ENCODE measurements at places on chromosomes 13 and 19.

DNA sequence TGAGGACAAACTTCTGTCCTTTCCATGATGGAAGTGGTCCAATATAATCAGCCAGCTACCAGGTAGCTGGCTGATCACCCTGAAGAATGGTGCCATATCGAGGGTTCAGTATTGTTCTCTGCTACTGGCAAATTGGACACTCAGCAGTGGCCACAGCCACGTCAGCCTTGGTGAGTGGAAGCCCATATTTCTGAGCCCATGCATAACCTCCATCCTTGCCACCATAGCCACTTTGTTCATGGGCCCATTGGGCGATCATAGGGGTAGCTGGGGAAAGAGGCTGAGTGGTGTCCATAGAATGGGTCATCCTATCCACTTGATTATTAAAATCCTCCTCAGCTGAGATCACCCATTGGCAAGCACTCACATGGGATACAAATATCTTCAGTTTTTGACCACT lies 565.8 kb downstream of the IRS2 start:
- DNase-seq = no peak

GRCh38 chr19:54684527-54684926 lies 21.7 kb downstream of the LILRB4 start:
- DNase-seq = no peak

GRCh38 chr19:3945838-3946237 lies 13.0 kb downstream of the NMRK2 start:
- DNase-seq = peak; percentile 18

- no peak for DNase-seq
These were observed 5.8 kb upstream of the PROZ start for GRCh38 chr13:113152691-113152983.

DNA sequence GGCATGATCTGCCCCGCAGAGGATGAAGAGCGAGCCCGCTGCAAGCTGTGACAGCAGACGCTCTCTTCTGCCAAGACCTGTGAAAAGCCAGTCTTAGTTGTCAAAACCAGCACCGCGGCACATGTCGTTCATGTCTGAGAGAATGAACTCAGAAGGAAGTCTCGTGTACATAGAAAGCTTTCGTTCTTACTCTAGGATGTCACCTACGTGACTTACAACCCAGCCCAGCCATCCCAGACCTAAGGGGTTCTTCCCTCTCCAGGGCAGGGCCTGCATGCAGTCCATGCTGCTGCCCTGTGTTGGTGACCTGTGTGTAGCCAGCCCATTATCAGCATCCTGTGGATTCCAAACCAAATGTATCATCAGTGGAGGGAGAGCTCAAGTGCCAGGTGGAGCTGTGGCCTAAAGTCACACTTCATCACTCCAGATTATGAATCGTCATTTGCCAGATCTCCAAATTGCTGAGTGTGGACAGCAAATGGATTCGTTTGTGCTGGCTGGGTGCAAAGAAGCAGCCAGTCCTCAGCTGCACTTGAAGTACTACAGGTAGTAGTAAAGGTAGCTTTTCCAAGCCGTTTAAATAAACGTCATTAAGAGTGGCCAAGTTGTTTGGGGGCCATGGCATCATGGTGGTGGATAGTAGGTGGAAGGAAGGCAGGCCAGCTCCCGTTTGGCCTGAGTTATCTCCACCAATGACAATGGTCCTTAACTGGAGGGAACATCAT lies 73.9 kb upstream of the GPR183 start:
- no peak for DNase-seq

DNA sequence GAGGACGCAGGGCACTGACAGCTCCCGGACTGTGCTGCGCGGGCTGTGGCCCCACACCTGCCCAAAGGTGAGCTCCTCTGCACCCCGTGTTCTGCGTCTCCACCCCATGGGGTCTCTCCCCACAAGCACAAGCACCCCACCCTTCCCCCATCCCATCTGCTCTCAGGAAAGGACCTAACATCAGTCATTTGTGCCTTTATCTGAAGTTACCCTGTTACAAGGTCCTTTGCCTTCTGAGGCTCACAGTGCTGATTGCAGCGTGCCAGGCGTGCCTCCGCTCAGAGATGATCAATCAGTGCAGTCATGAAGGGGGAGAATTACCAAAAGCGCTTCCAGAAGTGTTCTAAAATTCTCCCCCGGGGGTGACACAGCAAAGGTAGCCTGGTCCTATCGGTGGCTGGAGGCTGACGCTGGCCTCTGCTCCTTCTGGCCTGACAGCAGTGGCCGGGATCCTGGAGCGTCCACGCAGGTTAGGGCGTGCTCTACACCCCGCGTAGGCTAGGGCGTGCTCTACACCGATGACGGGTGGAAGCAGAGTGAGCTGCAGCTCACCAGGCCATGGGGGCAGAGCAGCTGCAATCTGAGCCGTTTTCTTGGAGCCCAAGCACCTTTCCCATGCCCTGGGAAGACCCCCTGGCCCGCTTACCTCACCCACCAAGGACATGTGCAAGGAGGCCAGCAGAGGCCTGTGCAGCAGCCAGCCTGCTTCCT lies 84.7 kb upstream of the TM9SF2 start:
- no peak for DNase-seq

- no peak for DNase-seq
These were observed 426.2 kb upstream of the DACH1 start for GRCh38 chr13:72293206-72293605.

DNA sequence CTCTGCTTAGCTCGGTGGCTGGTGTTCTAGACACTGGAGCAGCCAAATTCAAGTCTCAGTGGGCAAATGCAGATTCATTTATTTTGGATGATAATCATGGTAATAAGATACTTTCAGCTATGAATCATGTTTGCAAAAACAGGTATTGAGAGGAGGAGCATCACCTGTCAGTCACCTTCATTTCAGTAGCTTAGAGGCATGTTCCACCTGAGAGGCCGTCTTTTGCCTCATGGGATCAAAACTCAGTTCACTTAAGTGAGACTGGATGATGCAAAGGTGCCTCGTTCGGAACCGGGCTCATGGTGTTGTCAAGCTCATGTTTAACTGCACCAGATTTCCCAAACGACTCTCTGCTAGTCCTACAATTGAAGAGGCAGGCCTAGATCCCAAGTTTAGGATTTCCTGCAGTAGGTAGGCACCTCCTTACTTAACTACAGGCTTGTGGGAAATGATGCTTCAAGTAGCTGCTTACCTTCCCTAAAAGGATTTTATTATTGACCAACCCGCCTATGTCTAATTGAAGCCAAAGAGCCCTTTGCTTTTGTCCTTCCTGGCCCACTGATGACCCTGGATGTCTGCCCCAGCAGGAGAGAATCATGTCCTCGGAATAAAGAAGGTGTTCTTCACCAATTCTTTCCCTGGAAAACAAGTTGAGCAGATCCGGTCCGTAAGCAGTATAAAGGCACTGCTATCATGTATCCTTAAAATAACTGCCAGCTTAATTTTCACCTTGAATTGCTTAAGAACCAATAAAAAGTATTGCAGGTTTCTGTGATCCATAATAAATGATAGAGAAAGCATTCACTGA lies 60.0 kb downstream of the ZAR1L start:
- DNase-seq = no peak

DNA sequence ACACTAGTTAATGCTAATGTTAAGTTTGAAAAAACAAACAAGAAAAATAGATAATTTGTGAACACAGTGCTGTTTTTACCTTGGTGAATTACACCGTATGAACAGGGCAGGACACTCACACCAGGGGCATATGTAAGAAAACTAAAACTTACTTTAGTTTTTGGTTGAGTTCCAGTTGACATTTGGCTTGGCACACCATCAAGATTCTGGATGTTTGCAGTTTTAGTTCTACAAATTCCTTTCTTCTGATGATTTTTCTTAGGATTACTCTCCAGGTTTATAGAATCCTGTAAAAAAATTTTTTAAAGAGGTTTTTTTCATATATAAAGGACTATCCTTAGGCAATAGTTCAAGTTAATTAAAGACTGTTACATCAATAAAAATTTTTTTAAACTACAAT lies 238.5 kb upstream of the STARD13 start:
- peak; percentile 95 for DNase-seq

- DNase-seq = no peak
These were observed 4.5 kb downstream of the KCNN4 start for GRCh38 chr19:43776286-43776685.

DNA sequence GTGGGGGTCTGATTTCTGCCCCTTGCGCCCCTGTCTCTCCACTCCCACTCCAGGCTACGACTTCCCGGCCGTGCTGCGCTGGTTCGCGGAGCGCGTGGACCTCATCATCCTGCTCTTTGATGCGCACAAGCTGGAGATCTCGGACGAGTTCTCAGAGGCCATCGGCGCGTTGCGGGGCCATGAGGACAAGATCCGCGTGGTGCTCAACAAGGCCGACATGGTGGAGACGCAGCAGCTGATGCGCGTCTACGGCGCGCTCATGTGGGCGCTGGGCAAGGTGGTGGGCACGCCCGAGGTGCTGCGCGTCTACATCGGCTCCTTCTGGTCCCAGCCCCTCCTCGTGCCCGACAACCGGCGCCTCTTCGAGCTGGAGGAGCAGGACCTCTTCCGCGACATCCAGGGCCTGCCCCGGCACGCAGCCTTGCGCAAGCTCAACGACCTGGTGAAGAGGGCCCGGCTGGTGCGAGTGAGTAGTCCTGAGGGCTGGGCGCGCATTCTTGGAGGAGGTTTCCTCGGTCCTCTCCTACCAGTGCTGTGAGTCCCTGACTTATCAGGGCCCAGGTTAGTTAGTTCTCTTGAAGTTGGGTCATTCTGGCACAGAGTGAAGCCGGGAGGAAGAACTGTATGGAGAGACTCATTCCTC lies 12.7 kb downstream of the EHD2 start:
- DNase-seq = no peak

DNA sequence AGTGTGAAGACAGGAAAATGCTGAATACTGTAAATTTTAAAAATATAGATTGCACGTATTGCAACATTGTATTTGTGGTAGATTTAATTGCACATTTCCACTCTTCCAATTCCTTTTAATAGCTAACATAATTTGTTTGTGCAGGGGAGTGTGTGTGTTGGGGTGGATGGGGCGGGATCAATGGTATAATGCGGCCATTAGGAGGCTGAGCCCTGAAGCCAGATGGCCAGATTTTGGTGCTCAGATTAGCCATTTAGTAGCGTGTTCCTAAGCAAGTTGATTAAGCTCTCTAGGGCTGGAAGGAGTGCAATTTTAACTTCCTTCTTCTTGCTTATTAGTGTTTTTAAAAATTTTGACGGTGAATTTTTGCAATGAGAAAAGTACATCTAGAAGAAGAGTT lies 5.8 kb downstream of the OXGR1 start:
- DNase-seq = no peak

DNA sequence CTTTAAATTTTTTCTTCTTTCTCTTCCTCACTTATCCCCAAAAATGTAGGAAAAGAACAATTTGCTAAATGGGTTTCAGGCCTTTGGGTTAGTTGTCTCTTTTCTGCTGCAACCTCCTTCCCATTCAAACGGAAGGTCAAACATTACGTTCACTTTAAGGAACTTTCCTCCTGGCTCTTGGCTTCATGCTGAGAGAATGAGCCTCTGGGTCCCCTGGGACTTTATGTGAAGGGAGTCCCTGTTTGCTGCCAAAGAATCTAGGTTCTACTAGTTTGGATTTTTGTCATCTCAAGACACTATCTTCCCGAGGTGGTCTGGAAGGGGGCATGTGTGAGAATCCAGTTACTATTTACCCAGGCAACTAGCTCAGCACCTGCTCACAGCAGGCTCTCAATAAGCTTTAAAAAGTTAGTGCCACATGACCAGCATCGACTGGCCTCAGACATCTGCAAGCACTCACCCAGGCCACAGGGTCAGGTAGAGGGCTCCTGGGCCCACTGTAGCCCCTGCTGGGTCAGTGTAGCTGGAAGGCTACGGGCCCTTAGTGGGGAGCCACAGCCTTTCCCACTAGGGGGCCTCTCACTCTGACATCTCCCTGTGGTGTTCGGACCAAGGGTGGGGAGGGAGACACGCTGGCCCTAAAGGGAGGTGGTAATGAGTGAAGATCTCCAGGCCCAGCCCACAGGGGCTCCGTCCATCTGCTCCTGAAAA lies 40.5 kb downstream of the FAM124A start:
- DNase-seq = no peak

GRCh38 chr19:44700547-44700946 lies 1.6 kb downstream of the CEACAM16 start:
- no peak for DNase-seq

DNA sequence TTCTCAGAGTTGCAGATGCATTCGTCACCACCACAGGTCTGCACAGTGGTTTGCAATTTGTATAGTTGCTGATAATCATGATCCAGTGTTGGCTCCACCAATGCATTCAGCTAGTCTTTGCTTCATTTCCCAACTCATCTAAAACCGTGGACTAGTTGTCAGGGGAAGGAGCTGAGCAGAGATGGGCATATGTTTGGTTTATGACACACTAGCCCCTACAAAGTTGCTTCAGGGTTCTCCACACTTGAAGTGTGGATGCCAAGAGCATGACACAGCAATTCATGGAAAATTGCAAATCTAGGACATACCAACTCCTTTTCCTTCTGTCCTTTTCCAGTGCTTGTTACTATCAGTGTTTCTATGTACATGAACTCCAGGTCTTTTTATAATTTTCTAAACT lies 168.0 kb downstream of the TNFSF13B start:
- DNase-seq = no peak

- no peak for DNase-seq
These were observed 17.1 kb upstream of the CLC start for GRCh38 chr19:39754971-39755370.

GRCh38 chr13:75749407-75749806 lies 113.3 kb downstream of the LMO7 start:
- DNase-seq = no peak

GRCh38 chr13:36158611-36159010 lies 27.4 kb upstream of the DCLK1 start:
- peak; percentile 18 for DNase-seq

DNA sequence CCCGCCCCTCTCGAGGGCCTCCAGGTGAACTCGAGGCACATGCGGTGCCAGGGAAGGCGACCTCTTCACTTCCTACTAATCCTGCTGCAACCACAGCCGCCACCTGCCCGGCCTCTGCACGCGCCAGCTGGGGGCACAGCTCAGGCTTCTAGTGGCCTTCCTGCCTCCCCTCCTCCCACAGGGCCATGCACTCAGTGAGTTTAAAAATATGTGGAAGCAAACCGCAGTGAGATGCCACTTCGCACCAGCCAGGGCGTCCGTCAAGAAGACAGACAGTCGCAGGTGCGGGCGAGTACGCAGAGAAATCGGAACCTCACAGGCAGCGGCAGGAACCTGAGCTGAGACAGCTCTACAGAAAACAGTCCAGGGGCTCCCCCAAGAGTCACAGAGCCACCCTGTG lies 10.4 kb downstream of the LMNB2 start:
- DNase-seq = no peak

DNA sequence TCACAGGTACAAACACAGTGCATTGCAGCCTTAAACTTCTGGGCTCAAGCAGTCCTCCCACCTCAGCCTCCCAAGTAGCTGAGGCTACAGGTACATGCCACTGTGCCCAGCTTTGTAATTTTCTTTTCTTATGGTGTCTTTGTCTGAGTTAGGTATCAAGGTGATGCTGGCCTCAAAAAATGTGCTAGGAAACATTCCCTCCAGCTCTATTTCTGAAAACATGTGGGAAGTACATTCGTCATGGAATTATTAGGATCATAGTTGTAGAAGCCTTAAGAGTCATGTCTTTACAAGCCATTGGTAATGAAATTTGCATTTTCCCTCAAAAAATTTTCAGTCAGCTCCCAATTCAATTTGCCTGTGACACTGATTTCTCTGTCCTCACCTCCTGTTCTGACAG lies 231.6 kb downstream of the DCT start:
- no peak for DNase-seq

GRCh38 chr13:50153401-50153800 lies 138.2 kb downstream of the KCNRG start:
- no peak for DNase-seq

- no peak for DNase-seq
These were observed 38.2 kb downstream of the IGFL2 start for GRCh38 chr19:46186101-46186716.
